Effector memory CD4-positive, alpha-beta T cell (primary cell): ENCODE measurements at places on chromosomes 7 and 10.

DNA sequence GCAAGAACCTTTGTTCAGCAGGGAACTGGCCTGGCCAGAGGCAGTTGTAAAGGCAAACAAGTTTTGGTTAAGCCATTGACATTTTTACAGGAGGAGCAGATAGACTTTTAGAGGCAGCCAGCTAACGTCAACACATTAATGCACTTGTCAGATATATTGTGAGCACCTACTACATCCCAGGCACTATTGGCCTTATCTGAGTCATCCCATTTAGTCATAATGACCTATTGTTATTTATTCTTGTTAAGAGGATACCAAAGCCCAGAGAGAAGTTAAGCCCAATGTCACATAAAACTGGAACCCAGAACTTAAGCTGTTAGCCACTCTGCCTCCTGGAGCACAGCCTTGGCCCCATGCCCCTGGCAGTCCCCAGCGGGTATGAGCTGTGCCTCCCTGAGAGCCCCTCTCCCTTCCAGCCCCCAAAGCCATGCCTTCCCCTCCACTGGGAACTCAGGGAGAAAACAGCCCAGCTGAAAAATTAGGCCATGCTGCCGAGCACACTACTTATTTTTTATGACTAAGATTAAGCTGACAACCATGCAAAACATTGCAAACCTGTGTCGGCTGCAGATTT, 32.7 kb upstream of the TRIM8 start:
- DNase-seq, result no peak

DNA sequence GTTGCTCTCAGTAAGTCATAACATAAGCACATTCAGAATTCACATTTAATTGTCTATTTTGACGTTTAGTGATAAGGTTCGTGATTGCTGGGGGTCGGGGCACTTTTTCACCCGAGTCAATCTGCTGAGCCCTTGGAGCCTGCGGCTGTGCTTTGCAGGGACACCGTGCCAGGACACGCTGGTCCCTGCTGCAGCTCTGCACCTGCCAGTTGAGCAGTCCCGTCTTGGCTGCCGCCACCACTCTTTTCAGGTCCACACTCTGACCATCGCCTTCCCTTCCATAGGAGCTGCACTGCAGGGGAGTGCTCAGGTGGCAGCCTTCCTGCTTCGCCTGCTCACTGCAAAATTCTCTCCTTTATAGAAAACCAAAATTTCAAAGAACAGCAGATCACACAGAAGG, 36.4 kb downstream of the CUL1 start:
- no peak for DNase-seq

DNA sequence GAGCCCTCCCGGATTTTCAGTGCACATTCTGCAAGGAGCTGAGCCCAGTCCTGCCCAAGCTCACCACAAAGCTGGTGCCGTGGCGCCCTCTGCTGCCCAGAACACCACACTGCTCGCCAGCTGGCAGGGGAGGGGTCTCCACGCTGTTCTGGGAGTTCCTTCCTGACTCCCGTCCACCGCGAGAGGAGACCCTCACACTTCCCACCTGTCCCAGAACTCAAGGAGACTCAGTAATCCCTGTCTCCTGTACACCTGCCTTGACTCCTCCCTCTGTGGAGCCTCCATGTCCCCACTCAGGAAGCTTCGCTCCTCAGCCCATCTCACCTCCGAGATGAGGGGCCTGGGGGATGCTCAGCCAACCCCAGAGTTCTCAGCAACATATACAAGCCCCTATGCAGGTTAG, 11.3 kb downstream of the C10orf105 start:
- DNase-seq, result peak; percentile 25

DNA sequence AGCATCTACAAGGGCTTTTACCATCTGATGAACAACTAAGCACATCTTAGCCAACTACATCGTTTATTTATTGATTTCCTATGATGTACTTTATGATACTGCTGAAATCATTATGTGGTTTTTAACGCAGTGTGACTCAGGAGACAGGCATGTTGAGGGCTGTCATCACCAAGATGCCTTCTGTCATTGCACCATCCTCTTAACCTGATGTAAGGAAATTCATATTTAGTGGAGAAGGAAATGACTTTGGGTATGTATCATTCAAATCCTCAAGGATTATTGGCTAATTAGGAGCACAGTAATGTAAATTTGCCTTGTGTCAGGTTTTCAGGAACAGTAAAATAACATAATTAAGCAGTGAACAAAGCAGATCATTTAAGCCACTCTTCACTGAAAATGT, 138.5 kb upstream of the MGMT start:
- DNase-seq, result no peak

- no peak for DNase-seq
Measured at GRCh38 chr10:10149899-10150298, 867.8 kb upstream of the CELF2 start.

DNA sequence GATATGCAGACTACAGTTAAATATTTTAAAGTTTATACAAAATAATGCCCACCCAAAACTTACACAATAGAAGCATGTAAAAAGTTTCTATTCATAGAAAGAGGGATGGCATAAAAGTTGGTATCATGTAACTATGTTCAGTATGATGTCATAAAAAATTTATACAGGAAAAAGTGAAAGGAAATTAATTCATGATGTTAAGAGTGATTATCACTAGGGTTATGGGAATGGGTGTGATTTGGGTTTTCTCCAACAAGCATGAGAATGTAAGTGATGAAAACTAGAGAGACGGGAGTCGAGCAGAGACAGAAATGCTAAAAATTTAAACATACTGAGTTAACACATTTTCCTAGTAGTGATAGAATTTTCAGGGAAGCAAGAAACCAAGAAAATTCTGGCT, 52.7 kb downstream of the GDI2 start:
- DNase-seq, result no peak

DNA sequence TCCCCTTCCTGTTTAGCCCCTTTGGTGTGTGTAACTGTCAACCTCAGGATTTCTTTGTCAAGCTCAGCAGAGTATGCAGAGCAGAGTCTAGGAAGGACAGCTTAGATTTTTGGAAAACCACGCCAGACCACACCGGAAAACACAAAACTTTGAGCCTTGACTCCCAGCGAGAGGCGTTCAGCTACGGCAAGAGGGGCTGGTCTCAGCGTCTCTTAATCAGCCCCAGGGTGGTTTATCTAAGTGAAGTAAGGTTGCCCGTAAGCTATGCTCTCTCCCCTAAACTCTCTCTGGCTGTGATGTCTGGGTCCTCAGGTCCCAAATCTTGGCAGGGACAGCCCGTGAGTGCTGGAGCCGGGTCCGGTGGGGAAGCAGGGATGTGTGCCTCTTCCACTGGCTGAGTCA, 230.9 kb downstream of the KLF6 start:
- no peak for DNase-seq

DNA sequence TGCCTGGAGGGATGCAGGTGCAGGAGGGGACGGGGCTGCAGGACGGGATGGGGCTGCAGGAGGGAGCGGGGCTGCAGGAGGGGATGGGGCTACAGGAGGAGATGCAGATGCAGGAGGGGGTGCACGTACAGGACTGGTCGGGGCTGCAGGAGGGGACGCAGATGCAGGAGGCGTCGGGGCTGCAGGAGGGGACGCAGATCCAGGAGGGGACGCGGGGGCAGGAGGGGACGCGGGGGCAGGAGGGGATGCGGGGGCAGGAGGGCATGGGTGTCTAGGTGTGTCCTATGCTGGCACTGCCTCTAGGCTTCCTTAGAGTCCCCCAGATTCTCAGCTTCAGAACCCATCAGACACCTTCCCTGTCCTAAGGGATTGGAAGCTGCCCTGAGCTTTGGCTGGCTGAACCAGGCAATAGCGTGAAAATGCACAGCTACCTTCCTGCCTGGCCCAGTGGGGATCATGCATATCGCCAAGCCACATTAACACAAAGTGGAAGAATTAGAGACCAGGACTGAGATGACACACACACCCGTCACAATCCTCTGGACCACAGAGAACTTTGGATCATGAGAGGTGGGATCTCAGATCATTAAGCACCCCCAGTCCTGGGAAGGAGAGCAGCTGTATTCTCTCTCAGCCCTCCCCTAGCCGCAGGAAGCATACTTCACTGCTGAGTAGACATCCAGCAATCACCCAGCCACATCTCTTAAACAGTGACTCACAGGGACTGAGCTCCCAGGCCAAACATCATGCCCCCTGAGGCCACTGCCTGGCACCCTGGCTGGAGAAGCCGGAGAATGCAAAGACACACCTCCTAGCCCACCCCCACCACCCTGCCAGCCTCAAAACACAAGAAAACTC, 67.3 kb downstream of the VWA2 start:
- no peak for DNase-seq

- no peak for DNase-seq
Measured at GRCh38 chr10:95035332-95036295, 33.7 kb downstream of the CYP2C8 start.

DNA sequence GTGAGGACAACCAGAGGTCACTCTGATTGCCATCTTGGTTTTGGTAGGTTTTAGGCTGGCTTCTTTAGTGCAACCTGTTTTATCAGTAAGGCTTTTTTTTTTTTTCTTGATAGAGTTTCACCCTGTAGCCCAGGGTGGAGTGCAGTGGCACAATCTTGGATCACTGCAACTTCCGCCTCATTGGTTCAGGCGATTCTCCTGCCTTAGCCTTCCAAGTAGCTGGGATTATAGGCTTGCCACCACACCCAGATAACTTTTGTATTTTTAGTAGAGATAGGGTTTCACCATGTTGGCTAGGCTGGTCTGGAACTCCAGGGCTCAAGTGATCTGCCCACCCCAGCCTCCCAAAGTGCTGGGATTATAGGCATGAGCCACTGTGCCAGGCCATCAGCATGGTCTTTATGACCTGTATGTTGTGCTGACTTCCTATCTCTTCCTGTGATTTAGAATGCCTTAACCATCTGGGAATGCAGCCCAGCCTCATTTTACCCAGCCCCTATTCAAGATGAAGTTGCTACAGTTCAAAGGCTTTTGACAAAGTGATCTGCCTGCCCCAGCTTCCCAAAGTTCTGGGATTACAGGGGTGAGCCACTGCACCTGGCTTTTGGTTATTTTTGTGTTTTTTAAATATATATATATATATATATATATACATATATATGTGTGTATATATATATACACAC, 7.0 kb upstream of the ZNF425 start:
- DNase-seq, result no peak

DNA sequence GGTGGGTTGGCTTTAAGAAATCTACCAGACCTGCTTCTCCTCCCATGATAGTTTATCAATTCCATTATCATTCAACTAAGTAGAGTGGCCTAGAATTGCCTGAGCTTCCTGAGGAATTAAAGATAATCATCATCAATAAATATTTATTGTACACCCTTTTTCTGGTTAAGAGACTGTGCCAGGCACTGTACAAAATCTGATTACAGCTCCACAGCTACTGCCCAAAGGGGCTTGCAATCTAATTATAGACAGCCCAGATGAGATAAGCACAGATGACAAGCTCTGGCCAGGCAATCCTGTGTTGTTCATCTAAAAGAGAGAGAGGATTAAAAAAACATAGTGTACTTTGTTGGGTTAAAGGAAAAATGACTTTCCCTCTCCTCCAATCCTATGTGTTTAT, 586.4 kb downstream of the GATA3 start:
- DNase-seq, result no peak

- no peak for DNase-seq
Measured at GRCh38 chr10:127989481-127990012, 82.6 kb downstream of the PTPRE start.

DNA sequence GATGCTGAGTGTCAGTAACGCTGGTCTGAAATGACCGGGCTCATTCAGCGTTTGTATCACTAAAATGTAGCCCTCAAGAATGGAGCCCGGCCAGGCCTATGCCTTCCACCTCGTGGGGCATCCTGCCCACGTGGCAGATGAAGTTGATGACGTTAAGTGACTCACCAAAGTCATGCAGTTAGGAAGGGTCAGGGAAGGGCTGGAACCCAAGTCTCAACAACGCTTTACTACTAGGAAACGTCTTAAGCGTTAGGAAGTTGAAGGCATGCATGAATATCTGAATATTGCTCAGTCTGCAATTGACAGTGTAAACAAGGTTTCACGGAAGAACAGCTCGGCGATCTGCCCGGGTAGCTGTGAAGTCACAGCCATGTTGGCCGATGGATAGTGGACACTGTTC, 14.0 kb upstream of the UBE3C start:
- DNase-seq, result no peak

GRCh38 chr7:26167303-26167934, 15.4 kb downstream of the NFE2L3 start:
- DNase-seq, result no peak

DNA sequence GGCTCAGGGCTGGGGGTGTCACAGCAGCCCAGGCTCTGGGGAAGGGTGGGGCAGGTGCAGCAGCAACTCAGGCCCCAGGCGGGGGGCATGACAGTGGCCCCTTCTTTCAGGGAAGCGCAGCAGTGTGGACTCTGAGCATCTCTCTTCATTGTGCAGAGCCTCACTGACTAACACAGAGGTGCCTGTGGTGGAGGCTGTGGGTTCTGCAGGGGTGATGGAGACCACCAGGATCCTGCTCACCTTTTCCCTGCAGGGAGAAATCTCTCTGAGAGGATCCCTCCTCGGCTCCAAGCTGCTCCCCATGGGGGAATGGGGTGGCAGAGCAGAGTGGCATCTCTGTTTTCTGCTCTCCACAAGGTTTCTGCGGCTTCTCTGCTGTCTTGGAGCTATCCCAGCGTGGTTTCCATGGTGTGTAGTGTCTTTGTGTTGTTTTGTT, 37.8 kb upstream of the SHH start:
- no peak for DNase-seq

GRCh38 chr10:78199005-78199725, 165.5 kb downstream of the RPS24 start:
- DNase-seq, result no peak

DNA sequence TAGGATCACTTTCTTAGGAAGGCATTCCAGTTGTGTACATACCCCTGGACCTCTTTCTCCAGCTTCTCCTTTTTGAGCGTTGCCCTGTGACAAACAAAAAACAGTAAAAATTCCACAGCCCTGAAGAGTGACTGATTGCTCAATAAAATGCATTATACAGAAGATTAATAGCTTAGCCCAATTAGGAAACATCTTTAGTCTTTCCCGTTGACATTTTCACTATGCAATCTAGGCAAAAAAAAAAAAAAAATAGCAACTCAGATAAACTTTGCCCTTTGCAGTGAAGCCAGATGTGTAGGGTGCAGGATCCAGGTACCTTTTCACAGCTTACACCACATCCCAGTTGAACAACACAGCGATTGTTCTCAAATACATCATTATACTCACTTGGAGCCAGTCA, 17.9 kb downstream of the COL28A1 start:
- no peak for DNase-seq

DNA sequence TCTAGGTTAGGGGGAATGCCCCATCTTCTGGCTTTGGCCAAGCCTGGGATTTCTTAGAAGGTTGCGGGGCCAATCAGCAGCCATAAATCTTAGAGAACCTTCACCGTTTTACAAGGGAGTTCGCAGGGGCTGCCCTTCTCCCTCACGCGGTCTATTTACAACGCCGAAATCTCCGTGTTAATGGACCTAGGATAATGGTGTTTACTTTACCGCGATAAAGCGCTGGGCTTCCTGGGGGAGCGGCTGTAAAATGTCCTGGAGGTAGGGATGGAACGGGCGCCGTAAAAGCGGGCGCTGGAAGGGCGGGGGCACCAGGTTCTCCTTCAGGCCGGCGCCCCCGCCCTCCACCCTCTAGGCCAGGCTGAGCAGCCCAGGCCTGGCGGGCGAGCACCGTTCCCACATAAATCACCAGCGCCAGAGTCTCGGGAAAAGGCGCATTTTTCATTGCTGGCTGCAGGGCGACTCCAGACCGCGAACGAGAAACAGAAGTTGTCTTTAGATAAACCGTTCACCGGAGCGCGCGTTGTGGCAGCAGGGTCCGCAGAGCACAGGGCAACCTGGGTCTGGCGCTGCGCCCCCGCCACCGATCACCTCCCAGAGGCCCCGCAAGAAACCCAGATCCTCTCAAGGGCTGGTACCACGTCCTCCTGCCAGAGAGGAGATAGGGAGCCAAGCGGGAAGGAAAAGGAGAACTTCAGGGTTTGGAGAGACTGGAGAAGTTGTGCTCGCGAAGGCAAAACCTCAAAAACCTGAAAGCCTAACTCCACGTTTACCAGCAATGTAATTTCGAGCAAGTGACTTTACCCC, 12.5 kb upstream of the NKX2-3 start:
- no peak for DNase-seq
